DMS53 (cell line): ENCODE measurements at places on chromosomes 11 and 22.

- DNase-seq, result peak; percentile 48
These were observed 4.6 kb downstream of the MDK start for GRCh38 chr11:46386005-46386578.

GRCh38 chr11:12827929-12828812 lies 153.9 kb downstream of the TEAD1 start:
- peak; percentile 80 for DNase-seq

DNA sequence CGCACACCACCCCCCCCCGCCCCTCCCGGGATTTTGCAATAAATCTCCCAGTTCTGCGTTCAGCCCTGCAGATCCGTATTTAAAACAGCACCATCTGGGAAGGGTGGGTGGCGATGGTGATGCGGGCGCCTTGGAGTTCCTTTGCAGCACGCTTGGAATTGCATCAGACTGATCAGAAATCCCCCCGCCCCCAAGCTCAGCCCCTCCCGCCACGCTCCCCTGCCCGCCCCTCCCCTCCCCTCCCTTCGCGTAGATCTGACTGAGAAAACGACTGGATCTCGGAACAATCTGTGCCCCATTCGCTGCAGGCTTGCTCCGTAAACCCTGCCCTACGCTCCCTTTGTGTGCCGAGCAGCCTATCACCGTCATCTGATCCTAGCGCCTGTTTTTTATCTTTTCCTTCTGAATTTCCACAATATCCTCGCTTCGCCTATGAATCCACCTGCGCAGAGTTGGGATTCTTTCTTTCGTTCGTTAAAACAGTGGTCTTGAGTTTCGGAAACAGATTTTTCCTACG lies 18.1 kb upstream of the BDNF start:
- peak; percentile 86 for DNase-seq

DNA sequence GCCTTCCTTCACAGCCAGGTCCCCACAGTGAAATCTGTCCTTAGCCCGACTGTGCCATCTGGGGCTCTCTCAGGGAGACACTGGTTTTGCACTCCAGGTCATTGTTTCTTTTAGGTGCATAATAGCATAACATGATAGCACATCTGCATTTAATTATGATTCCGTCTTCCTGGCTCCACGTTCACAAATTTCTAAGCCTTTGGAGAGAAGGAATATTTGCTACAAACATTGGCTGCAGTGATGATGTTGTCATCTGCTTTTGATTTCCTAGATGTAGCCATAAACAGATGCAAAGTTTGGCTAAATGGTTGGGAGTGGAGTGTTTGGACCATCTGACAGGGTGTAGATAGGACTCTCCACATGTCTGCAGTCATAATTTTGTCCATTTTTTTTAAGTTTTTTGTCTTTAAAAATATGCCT lies 12.0 kb upstream of the CAT start:
- DNase-seq, result no peak

DNA sequence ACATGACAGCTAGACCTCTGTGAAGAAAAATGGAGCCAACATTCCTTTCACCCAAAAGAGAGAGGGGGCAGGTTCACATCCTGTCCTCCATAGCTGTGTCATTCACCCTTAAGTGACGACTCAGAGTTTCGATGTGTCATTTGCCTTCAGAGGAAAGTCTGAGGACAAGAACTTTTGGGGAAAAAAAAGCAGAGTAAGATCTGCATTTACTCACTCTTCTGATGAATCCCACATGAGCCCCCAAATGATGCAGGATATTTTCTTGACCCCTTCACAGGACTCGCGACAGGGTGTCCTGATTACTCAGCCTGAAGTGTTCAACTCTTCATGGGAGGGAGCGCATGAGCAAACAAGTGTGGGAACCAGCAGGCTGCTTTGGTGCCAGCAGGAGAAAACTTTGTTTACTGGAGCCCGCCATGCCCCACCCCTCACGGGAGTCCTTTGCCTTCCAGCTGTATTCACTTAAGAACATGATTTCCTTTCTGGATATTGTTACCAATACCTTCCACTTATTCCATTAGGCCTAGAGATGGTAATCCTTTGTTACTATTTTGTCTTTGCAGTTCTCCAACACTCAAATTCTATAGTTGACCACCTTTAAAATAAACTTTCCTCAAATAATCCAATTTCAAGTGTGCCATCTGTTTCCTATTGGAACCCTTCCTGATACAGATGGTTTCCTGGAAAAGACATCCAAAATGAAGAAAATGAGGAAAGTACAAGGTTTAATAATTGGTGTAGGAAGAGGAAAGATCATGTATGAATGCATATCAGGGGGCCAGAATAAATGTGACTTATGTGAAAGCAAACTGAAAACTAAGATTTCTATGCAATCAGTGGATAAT lies 729.8 kb downstream of the FAM181B start:
- DNase-seq, result peak; percentile 83

GRCh38 chr11:125073616-125074483 lies 10.7 kb downstream of the SLC37A2 start:
- no peak for DNase-seq

- DNase-seq, result no peak
These were observed 60.4 kb downstream of the TTC28 start for GRCh38 chr22:28619236-28619635.

DNA sequence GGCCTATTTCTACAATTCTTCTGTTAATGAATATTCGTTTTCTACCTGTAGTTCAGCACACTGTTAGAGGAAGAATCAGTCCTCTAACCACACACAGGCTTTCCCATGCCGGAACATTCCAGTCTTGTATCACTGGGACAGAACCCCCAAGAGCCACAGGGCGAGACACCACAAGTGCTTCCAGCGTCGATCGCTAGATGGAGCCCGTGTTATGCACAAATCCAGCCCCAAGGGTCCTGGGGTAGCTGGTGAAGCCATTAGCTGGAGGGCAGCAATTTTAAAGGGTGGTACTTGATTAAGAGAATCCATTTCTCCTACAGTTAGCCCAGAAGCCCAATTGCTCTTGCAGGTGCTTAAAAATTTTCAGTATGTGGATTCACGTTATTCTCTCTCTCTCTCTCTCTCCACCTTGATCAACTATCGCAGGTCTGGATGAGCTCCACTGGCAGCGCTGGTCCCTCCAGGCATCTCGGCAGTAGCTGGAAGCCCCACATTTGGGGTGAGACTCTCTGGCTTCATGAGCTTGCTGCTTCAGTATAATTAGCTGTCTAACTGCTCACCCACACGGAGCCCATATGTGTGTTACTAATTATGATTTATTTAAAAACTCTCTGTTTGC lies 148.2 kb upstream of the SNX19 start:
- peak; percentile 66 for DNase-seq

DNA sequence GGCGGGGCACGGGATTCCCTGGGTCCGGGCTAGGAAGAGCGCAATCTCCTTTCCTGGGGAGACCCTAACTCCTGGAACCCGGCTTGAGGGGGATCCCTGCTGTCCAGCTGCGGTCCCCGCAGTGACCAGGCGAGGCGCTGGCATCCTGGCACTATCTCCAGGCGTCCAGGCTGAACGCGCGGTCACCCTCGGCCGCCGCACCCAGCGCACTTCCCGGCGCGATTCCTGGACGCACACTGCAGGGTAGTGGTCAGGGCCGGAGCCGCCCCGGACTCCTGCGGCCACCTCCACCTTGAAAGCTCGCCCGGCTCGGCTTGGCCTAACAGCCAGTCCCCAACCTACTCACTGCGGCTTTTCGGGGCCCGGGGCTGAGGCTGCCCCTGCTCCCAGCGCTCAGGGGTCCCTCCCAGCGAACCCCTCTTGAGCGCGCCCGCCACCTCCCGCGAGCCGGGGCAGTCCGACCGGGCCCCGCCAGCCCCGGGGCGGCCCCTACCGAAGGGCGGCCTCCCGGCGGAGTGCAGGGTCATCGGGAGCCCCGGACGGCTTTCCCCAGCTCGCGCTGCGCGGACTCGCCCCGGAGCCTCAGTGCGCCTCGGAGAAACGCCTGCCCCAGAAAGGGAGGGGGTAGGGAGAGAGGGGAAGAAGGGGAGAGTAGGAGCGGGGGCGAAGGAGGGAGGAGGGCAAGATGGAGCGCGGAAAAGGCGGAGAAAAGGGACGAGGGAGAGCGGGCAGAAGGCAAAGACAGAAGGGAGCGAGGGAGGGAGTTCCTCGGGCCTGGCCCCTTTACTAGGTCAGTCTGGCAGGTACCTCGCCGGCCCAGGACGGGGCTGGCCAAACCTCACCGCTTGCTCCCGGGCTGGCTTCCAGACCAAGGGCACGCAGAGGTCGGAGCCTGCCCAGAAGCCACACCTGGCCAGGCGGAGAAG lies 1.0 kb downstream of the POU2AF3 start:
- DNase-seq, result no peak

GRCh38 chr11:72974487-72975205 lies 160.4 kb downstream of the ATG16L2 start:
- no peak for DNase-seq

DNA sequence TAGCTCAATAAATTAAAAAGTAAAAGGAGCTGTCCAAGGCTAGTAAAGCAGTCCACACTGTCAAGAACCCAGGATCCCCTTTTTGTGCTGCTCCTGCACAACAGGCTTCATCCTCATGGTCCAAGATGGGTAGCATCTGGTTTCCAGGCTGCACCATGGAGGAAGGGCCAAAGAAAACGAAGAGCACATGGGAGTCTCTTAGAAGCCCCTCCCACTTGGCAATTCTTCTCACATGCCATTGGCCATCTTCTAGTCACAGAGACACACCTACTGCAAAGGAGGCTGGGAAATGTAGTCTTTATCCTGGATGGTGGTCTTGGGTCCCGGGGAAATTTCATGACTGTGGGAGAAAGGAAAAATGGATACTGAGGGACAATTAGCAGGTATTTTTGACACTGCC lies 37.8 kb downstream of the PRR5L start:
- DNase-seq, result peak; percentile 29

- peak; percentile 89 for DNase-seq
These were observed 8.8 kb upstream of the PDGFB start for GRCh38 chr22:39253435-39254070.

DNA sequence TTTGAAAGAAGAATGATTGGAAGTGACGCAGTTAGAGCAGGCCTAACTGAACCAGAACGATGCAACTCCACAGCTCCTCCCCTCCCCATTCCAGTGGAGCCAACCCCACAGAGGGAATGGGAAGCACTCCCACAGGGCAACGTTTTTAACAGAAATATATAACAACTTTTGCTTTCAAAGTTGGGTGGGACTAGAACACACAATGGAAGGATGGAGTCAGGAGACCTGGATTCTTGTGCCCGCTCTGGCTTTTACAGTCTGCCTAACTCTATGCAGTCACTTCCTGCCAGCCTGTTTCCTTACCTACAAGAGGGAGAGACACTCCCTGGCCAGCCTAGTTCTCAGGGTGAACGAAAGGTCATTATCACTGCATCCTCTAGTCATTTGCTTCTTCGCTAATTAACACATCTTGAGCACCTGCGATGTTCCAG lies 75.5 kb downstream of the PACSIN2 start:
- DNase-seq, result peak; percentile 52

DNA sequence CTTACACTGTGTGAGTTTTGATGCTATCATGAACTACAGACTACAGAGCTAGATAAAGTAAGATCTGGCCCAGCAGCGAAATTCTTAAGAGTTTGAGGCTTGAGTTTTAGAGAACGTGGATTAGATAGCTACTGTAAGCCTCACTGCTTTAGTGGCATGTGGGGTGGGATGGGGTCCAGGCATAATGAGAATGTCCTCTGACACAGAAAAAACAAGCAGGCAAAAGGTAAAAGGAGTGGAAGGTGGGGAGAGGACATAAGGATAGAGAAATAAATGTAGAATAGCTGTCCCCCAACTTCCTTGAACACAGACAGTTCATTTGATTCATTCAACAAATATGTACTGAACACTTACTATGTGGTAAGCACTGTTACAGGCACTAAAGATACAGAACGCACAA lies 324.5 kb upstream of the PITPNB start:
- DNase-seq, result peak; percentile 1

- no peak for DNase-seq
These were observed 305.8 kb downstream of the TTC28 start for GRCh38 chr22:28373831-28374230.

DNA sequence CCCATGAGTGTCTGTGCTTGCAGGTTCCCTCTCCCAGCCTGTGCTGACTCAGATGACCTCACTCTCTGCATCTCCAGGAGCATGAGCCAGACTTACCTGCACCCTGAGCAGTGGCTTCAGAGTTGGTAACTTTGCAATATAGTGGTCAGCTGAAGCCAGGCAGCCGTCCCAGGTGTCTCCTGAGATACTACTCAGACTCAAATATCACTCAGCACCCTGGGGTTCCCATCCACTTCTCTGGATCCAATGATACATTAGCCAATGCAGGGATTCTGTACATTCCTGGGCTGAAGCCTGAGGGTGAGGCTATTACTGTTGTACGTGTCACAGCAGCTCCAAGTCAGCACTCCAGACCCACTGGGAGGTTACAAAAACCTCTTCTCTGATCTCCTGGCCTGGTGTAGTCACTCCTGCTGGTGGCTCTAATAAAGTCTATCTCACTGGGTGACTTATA lies 87.8 kb upstream of the TOP3B start:
- no peak for DNase-seq

GRCh38 chr11:108559904-108560303 lies 33.7 kb downstream of the EXPH5 start:
- no peak for DNase-seq

DNA sequence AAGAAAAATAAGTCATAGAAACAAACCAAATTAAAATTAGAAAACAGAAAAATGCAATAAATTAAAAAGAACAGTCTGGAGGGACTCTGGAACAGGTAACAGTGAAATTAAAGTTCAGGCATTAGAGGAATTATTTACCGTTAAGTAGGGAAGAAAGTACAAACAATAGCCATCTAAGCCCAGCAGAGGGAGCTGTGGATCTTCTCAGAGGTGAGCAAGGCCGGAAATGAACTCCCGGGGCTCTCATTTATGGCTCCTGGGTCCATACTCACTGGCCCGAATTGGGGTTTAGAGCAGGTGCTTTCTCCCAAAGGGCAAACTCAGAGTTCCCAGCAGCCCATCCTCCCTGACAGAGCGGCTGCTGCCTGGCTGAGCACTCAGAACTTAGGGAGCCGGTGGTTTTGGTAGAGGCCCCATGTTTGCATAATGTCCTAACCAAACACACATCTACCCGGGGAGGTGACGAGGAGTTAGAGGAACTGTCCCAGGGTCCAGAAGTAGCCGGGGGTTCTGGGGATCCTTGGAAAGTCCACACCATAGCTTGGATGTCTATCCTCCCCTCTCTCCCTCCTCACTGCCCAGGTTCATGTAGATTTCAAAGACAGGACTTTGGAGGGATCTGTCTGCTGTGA lies 87.8 kb upstream of the VPREB1 start:
- DNase-seq, result peak; percentile 90

DNA sequence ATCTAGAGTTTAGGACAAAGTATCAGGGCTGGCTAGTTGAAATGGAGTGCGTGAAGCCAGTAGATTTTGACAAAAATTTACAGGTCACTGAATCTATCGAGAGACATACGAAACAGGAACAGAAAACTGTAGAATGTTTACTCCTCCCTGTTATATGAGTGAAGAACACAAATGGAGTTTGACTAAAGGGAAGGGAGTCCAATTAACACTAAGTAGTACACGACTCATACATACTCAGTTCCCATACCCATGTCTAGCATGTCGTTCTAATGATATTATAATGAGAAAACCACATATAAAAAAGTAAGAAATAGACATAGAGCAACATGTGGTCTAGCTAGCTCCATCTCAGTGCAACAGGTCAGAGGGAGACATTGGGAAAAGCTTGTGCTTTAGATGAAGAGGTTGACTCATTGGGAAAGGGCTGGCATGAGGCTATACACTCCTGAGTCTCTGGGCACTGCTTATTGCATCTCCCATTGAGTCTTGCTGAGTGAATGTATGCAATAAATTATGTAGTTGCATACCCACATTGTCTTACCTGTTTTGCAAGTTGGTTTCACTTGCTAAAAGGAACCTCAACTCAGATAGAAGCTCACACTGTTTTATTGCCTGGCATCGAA lies 43.5 kb downstream of the CD44 start:
- no peak for DNase-seq

- peak; percentile 25 for DNase-seq
These were observed 132.9 kb downstream of the RASSF10 start for GRCh38 chr11:13141731-13142709.

- no peak for DNase-seq
These were observed 444.3 kb upstream of the B3GAT1 start for GRCh38 chr11:134856056-134856971.
